ENCODE measurements at places on chromosomes 4 and X.

DNA sequence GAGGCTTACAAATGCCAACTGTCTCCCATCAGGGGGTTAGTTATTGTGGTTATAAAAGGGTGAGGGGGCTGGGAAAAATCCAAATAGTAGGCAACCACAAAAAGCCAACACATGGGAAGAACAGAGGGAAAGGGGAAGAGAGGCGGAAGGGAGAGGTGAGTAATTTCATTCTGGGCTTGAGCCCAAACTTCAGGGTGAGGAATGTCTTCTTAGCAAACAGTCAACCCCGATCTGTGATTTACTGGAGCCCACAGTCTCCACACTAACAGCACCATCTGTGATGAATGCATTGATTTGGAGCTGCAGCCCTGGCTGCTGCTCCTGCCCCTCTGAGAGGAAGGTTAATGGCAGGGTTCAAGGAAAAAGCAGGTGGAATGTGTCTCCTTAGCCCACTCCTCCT is 162.2 kb upstream of the GPR101 start:
- H3K27ac ChIP-seq = no peak overlapping the region
- H3K27me3 ChIP-seq = no peaks in the 10 kb centered on the region
- H3K4me1 ChIP-seq = no peaks in the 10 kb centered on the region
- H3K36me3 ChIP-seq = no peaks in the 10 kb centered on the region

DNA sequence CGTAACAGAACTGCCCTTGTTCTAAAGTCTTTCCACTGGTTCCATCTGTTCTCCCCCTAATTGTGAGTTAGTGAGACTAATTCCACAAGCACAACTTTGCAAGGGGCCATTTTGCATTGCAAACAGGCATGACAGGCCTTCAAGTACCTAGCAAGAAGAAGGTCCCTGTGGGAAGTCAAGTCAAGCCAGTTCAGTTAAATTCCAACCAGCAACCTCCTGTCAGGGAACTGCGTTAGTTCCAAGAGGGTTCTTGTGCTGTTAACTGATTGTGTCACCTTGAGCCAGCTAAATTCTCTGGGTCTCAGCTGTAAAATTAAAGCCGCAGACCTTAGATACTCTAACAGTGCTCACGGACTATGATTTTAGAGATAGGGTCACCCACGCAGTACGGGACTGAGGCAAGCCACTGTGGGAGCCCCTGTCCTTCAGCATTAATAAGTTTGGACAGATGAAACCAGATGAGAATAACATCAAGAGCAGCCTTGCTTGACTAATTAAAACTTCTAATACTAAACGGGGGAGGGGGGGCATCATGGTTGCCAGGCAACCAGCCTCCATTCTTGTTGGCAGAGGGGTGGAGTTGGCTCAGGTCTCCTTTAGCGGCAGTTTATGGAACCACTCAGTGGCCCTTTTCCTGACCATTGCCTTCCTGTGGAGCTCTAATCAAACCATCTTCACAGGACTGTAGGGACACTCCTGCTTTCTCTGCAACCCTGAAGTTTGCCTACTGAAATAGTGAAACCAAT is 24.1 kb upstream of the TMEM150C start:
- peaks cover 4% of the 10 kb centered on the region for H3K27me3 ChIP-seq
- no peak for DNase-seq
- no peaks in the 10 kb centered on the region for H3K36me3 ChIP-seq
- H3K27ac ChIP-seq = no peak overlapping the region
- no peak overlapping the region for H3K4me3 ChIP-seq
- no peaks in the 10 kb centered on the region for H3K4me1 ChIP-seq

- DNase-seq = no peak
- no peaks in the 10 kb centered on the region for H3K4me1 ChIP-seq
- H3K27me3 ChIP-seq = peaks cover 15% of the 10 kb centered on the region
- no peak overlapping the region for H3K27ac ChIP-seq
- no peaks in the 10 kb centered on the region for H3K36me3 ChIP-seq
Measured at GRCh38 chrX:43615660-43616059, 40.4 kb upstream of the MAOA start.

- H3K4me3 ChIP-seq = no peak overlapping the region
- H3K36me3 ChIP-seq = no peaks in the 10 kb centered on the region
- peaks cover 3% of the 10 kb centered on the region for H3K27me3 ChIP-seq
- H3K4me1 ChIP-seq = no peaks in the 10 kb centered on the region
- H3K27ac ChIP-seq = no peak overlapping the region
- DNase-seq = no peak
Measured at GRCh38 chr4:173005912-173006633, 162.5 kb upstream of the GALNT7 start.

- H3K27me3 ChIP-seq = no peaks in the 10 kb centered on the region
- H3K4me1 ChIP-seq = no peaks in the 10 kb centered on the region
- no peak overlapping the region for H3K4me3 ChIP-seq
- no peak overlapping the region for H3K27ac ChIP-seq
- no peak for DNase-seq
Measured at GRCh38 chr4:76233529-76233928, 18.0 kb upstream of the FAM47E start.

GRCh38 chr4:20554134-20554533 is 146.1 kb upstream of the PACRGL start:
- H3K36me3 ChIP-seq = no peaks in the 10 kb centered on the region
- H3K27ac ChIP-seq = no peak overlapping the region
- no peaks in the 10 kb centered on the region for H3K27me3 ChIP-seq
- H3K4me3 ChIP-seq = no peak overlapping the region
- DNase-seq = no peak

DNA sequence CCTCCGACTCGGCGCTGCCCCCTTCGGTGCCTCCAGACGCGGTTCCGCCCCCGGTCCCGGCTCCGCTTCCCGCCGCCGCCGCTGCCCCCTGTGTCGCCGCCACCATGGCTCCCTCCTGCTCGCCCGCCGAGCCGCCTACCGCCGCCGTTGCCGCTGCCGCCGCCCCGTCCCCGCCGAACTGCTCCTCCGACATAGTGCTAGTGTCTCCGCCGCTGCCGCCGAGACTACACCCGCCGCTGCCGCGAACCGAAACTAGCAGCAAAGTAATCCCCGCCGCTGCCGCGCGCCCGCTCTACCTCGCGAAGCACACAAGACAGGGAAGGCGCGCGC is 340 bp downstream of the HNRNPD start:
- H3K4me3 ChIP-seq = peak overlapping the region; percentile 88
- peaks cover 29% of the 10 kb centered on the region for H3K4me1 ChIP-seq
- peak overlapping the region; percentile 96 for H3K27ac ChIP-seq
- no peak for DNase-seq
- H3K27me3 ChIP-seq = no peaks in the 10 kb centered on the region

DNA sequence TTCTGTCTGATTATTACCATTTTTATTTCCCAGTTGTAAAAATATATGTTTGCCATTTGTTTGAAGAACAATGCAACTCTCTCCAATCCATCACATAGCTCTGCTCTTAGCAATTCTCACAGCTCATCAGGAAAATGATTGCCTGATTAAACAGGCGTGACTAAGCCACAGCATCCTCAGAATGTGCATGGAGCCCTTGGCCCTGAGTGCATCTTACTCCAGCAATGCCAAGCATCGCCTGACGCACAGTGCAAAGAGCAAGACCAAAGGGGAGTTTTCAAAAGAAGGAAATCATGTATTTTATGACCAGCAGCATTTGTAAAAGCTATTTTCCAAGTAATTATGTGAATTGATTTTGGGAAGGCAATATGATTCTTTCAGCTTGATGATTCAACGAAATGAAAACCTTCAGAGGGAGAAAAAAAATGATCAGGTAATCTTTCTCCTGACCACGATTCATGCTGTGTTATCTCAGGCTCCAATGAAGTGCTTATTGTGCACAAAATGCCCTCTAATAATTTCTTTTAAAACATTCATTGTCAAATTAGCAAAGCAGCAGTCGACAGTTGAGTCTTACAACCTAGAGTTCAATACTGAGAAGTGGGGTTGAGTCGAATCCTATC is 138.0 kb upstream of the FAM9B start:
- no peaks in the 10 kb centered on the region for H3K36me3 ChIP-seq
- no peak overlapping the region for H3K4me3 ChIP-seq
- H3K27me3 ChIP-seq = no peaks in the 10 kb centered on the region
- H3K27ac ChIP-seq = no peak overlapping the region

DNA sequence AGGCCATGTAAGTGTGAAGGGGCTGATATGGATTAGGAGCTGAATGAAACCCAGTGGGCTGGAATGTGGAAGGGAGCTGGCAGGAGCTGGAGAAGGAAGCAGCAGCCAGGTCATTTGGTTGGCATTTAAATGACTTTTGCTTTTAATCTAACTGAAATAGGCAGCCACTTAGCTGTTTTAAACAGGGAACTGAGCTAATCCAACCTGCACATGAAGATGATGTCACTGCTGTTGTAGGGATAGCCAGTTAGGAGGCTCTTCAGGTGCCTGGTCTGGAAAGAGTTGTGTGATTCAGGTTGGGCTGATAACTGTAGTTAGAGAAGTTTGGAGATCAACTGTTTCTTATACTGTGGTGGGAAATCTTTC is 122.4 kb downstream of the PALLD start:
- no peak overlapping the region for H3K4me3 ChIP-seq
- H3K36me3 ChIP-seq = no peaks in the 10 kb centered on the region
- H3K4me1 ChIP-seq = no peaks in the 10 kb centered on the region
- H3K27ac ChIP-seq = no peak overlapping the region
- DNase-seq = no peak
- peaks cover 7% of the 10 kb centered on the region for H3K27me3 ChIP-seq

- H3K27ac ChIP-seq = no peak overlapping the region
- H3K4me1 ChIP-seq = peaks cover 6% of the 10 kb centered on the region
- no peak overlapping the region for H3K4me3 ChIP-seq
- H3K36me3 ChIP-seq = no peaks in the 10 kb centered on the region
Measured at GRCh38 chr4:142402900-142403299, 443.2 kb downstream of the INPP4B start.

DNA sequence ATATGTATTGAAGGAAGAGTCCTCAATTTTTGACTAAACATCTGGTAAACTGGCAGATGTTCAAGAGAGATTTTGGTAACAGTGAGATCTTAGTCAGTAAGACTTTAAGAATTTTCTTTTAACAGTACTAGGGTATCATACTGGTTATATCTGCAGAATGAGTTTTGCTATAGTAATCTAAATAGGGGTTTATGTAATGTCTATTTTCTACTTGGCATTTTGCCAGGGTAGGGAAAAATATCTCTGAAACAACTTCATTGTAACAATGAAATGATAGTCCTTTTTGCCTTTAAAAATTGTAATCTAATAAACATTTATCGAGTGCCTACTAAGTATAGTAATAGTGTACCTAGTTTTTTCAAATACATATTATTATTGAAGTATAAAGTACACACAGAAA is 32.1 kb downstream of the XK start:
- H3K27ac ChIP-seq = no peak overlapping the region
- no peaks in the 10 kb centered on the region for H3K4me1 ChIP-seq
- DNase-seq = no peak
- peaks cover 6% of the 10 kb centered on the region for H3K27me3 ChIP-seq

- DNase-seq = no peak
- no peaks in the 10 kb centered on the region for H3K27me3 ChIP-seq
- no peaks in the 10 kb centered on the region for H3K36me3 ChIP-seq
Measured at GRCh38 chrX:124216396-124217115, 115.9 kb upstream of the TEX13D start.

- peaks cover 3% of the 10 kb centered on the region for H3K36me3 ChIP-seq
- peaks cover 2% of the 10 kb centered on the region for H3K4me1 ChIP-seq
- H3K27me3 ChIP-seq = peaks cover 17% of the 10 kb centered on the region
- H3K27ac ChIP-seq = no peak overlapping the region
Measured at GRCh38 chr4:3641501-3641900, 109.3 kb upstream of the LRPAP1 start.

DNA sequence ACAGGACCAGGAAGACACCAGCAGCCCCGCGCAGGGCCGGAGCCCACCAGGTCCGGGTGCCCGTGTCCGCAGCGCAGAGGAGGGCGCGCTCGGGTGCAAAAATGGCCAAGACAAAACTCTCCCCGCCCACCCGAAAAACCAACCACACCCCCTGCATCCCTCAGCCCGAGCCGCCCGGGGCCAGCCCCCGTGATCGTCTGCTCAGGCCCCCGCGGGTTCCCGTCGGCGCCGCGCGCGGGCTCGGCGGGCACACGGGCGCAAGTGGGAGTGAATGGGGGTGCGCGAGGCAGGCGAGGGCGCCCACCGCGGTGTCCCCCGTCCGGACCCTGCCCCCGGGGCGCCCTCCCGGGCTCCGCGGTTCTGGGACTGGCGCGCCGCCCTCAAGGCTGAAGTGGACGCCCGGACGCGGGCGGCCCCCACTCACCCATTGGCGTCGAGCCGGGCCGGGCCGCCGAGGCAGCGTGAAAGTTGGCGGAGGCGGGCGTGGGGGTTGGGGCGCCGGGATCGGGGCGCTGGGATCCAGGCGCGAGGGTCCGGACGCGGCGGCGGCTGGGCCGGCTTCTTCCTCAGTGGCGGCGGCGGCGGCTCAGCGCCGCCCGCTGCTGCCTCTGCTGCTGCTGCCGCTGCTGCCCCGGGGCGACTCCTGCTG is 393 bp downstream of the SH3KBP1 start:
- peak overlapping the region; percentile 86 for H3K27ac ChIP-seq
- peaks cover 24% of the 10 kb centered on the region for H3K4me1 ChIP-seq
- no peak for DNase-seq
- H3K27me3 ChIP-seq = no peaks in the 10 kb centered on the region
- peaks cover 2% of the 10 kb centered on the region for H3K36me3 ChIP-seq
- peak overlapping the region; percentile 89 for H3K4me3 ChIP-seq

GRCh38 chrX:112735147-112735546 is 55.4 kb upstream of the LHFPL1 start:
- no peaks in the 10 kb centered on the region for H3K27me3 ChIP-seq
- peaks cover 10% of the 10 kb centered on the region for H3K4me1 ChIP-seq
- H3K4me3 ChIP-seq = no peak overlapping the region
- H3K27ac ChIP-seq = no peak overlapping the region

DNA sequence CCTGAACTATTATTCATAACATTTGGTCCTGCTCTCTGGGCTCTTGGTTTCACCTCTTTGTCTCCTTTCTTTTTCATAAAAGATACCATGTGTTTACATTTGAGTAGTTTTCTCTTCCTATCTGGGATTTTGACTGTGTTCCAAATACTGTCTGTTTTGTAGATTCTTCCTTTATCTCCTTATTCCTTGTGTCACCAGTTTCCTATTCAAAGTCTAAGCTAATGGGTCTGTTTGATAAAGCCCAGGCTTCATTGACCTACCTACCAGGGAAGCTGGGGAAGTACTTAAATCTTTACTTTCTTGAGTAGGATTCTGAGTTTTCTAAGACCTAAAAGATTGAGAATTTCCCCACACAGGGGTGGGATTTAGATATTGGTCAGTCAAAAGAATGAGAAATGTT is 409.5 kb downstream of the RAPGEF2 start:
- H3K27ac ChIP-seq = no peak overlapping the region
- H3K36me3 ChIP-seq = no peaks in the 10 kb centered on the region
- DNase-seq = no peak
- no peaks in the 10 kb centered on the region for H3K4me1 ChIP-seq
- H3K4me3 ChIP-seq = no peak overlapping the region

DNA sequence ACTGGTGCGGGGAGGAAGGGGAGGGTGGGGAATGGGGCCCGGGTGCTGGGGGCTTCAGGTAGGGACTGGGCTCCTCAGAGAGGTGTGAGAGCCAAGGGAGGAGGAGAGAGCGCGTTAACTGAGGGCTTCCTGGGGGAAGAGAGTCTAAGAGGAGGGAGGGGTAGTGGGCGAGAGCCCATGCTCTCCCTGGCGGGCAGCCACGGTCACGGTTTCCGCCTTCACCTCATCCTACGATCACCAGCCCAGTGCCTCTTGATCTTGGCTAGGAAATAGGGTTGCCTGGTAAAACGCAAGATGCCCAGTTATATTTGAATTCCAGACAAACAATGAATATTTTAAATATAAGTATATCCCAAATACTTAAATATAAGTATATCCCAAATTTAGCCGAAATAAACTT is 60.8 kb upstream of the GRPEL1 start:
- no peaks in the 10 kb centered on the region for H3K4me1 ChIP-seq
- H3K36me3 ChIP-seq = no peaks in the 10 kb centered on the region
- no peak overlapping the region for H3K4me3 ChIP-seq
- H3K27me3 ChIP-seq = peaks cover 3% of the 10 kb centered on the region

GRCh38 chr4:41061482-41062185 is 152.7 kb downstream of the APBB2 start:
- H3K4me1 ChIP-seq = no peaks in the 10 kb centered on the region
- no peaks in the 10 kb centered on the region for H3K36me3 ChIP-seq
- no peak for DNase-seq

All from memory B cell (primary cell).